ENCODE measurements at places on chromosomes 1 and 21.

GRCh38 chr1:81757398-81758020, 43.2 kb upstream of the ADGRL2 start:
- ATAC-seq, result no peak

DNA sequence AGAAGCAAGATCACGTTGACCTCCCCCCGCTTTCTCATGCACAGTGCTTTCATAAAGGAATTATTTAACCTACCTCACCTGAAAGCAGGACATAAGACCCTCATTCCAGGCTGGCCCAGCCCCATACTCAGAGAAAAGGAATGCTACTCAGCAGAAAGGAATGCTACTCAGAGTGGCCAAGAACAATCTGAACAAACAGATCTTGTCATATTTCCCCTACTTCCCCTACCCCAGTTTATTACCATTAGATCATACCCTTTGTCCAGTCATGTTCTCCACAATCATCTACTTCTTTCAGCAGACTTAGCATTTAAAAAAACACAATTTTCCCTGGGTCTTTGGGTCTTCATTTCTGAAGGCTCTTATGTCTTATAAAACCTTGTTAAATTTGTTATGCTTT, 89.8 kb downstream of the SLC16A1 start:
- ATAC-seq, result no peak

GRCh38 chr1:201320168-201320788, 37.0 kb downstream of the PKP1 start:
- no peak for ATAC-seq

- ATAC-seq, result no peak
These were observed 1.6 kb downstream of the CRYBG2 start for GRCh38 chr1:26352338-26352679.

- no peak for ATAC-seq
These were observed 17.4 kb downstream of the WDR4 start for GRCh38 chr21:42861848-42862400.

DNA sequence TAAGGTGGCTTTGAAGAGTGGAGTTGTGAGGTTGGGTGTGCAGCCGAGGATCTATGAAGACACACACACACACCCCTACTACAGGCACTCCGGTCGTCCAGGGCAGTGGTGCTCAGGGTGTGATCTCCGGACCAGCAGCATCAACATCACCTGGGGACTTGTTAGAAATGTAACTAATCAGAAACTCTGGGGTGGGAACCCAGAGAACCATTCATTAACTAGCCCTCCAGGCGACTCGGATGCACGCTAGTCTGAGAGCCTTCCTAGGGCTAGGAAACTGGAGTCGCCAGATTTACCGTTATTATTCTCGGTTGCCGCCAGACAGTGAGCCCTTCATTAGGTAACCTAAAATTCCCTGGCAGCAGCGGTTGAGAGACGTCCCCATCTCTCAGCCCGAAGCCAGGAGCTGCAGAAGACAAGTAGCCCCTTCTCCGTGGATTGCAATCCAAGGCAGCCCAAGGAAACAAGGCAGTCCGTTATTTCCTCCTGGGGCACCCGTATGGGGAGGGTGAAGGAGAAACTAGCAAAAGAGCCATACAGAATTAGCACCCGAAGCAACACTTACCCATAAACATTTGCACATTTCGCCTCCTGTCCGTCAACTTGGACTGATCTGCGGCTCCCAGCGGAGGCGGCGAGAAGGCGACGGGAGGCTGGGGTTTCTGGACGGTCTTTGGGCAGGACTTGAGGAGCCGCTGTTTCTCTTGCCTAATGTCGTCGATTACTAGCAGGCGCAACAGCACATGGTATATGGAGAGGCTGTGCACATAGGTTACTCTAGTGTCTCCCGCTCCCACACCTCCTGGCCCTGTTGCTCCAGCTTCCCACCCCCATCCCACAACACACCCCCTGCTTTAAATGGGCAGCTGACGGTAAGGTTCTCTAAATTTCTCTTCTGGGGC, 2.9 kb upstream of the CCN1 start:
- ATAC-seq, result no peak

GRCh38 chr1:208089761-208090370, 154.3 kb downstream of the PLXNA2 start:
- ATAC-seq, result no peak

- no peak for ATAC-seq
These were observed 56.1 kb downstream of the FOXO6 start for GRCh38 chr1:41417335-41417682.

DNA sequence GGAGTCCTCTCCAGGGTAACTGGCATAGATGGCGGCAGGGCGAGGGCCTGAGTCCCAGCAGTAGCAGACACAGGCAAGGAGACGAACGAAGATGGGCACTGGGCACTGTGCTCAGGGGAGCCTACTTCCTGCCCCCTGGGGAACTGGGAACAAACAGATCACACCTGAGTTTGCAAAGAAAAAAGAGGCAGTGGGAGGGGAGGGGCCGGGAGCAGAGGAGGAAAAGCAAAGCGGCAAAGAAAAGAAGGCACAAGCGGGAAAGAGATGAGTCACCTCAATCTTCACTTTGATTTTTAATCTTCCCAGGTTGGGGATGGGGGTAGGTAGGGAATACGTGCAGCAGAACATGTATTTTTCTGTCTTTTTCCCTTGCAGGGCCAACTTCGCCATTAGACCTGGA, 44.0 kb downstream of the ZSCAN20 start:
- no peak for ATAC-seq

GRCh38 chr1:110186558-110186957, 23.6 kb upstream of the KCNC4 start:
- ATAC-seq, result no peak

GRCh38 chr1:24186993-24187790, at the start of gene IFNLR1:
TSS of gene IFNLR1 (minus strand) at chr1:24187289. CDS start at chr1:24187248, 41 bp downstream.
- peak; percentile 80 for ATAC-seq

DNA sequence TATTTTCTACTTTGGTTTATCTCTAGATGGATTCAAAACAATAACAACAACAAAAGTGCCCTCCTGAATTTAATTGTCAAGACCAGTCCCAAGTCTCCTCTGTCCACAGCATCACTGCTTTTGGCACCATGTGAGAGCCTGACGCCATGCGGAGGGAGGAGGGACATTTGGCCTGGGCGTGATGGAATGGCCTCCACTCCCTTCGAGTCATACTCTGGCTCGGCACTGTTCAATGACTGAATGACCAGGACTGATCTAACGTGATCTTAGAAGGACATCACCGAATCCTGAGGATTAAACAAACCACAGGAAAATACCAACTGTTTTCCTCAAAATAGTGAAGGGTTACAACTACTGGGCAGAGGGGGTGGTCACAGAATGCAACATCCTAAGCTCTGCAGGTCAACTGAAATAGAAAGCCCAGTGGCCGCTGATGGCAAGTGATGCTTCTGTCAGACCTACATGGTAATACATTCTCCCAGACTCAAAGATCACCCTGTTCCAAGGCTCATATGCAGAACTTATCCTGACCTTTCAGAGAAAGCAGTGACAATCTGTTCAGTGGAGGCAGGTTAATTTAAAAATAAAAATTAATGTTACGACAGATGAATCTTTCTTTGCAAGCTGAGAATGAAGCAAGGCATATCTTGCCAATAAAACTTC, 19.1 kb downstream of the SRSF4 start:
- peak; percentile 72 for ATAC-seq

GRCh38 chr21:45482899-45483821, 59.1 kb downstream of the SLC19A1 start:
- ATAC-seq, result no peak

DNA sequence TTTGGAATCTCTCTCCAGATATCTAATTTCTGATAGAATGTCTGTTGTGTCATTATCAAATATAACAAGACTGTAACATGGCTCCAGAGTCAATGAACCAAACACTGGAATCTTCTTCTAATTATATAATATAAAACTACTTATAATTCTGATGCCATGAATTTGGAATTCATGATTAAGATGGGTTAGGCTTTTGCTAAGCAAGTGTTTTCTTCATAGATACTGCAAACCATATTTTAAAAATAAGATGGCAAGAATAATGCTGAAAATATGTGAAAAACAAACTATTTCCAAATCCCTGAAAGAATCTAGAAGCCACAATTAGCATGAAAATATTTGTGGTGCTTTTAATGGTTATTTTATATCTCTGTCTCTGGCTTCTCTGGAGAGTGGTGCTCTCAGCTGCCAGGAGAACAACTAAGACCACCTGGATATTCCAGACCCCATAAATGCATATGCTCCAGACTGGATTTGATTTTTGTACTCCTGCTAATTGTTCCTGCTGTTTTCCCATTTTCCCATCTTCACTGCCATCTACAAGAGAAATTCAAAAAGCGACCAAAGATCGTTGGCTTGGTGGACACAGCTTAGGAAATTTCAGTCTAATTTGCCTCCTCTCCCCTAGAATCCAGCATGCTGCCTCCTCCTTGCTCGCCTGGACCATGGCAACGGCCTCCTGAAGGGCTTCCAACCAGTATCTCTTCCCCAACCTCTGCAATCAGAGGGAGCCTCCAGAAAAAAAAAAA, 418.9 kb downstream of the SETD4 start:
- ATAC-seq, result no peak

GRCh38 chr1:231093156-231093922, 53.3 kb upstream of the FAM89A start:
- ATAC-seq, result peak; percentile 33

DNA sequence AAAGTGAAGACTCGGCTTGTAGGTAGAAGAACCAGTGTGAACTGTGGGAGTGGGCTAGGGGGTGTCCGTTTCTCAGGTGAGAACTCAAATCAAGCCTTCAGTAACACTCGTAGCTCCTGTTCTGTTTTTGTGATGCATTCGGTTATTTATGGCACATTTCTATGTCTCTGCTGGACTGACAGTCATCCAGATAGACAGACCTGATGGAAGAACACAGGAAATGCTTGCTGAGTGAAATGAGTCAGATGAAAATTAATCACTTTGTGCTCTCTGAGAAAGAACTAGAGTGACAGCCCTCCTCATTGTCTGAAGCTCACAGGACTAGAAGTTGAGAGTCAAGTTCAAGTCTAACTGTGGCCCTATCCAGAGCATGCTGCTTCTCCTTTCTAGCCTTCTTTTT, 360.1 kb upstream of the PLXNA2 start:
- peak; percentile 72 for ATAC-seq

DNA sequence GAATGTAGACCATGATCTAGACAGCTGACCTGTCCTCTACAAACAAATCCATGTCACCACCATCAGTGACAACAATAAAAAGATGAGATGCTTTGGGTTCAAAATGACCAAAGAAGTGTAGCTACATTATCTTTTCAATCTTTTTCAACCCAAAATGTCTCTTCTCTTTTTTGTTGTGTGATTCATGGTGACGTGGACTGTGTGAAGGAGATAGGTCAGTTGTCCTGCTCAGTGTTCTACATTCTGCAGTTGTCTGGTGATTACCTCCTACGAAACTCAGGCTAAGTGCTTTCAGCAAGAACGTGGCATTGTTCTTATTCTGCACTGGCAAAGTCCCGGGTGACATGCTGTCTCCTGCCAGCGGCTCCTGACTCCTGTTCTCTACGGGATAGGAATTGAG, 73.1 kb downstream of the PRKAB2 start:
- ATAC-seq, result no peak

DNA sequence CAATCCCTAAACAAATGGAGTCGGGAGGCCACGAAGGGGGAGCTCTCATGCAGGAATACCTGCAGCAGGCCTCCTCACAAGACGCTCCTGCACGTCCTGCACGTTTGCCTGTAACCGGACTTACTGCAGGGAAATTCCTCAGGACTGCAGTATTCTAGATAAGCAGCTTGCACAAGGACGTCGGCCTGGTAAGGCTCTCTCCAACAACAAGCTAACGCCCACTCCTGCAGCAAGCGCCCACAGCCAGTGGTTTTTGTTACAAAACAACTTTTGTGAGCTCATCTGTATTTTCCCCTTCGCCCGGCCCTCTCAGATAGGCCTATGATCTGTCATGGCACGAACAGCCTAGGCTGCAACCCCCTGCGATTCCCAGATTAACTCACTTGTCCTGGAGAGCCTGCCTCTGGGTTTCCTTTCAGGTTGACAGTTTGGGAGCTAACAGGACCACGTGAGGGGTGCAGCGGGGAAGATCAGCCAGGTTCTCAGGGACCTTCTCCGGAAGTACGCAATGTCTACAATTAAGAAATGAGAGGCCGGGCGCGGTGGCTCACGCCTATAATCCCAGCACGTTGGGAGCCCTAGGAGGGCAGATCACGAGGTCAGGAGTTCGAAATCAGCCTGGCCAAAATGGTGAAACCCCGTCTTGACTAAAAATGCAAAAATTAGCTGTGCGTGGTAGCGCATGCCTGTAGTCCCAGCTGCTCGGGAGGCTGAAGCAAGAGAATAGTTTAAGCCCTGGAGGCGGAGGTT, 921 bp upstream of the MIB2 start:
- peak; percentile 14 for ATAC-seq

GRCh38 chr1:200873671-200874397, 1.1 kb downstream of the GPR25 start:
- ATAC-seq, result peak; percentile 6

GRCh38 chr1:101154547-101154946, 82.3 kb upstream of the S1PR1 start:
- ATAC-seq, result no peak

- no peak for ATAC-seq
These were observed 12.9 kb upstream of the CLIC4 start for GRCh38 chr1:24732186-24732885.

GRCh38 chr1:2492091-2492490, 16.0 kb downstream of the PLCH2 start:
- ATAC-seq, result no peak

- no peak for ATAC-seq
These were observed 121.1 kb upstream of the SYT6 start for GRCh38 chr1:114274621-114275317.

Measured in esophagus mucosa (tissue), 1 donor.